ENCODE measurements at places on chromosomes 2 and 18.
A peak's percentile ranks its signal among the peaks of the same experiment; 100 is the strongest.

DNA sequence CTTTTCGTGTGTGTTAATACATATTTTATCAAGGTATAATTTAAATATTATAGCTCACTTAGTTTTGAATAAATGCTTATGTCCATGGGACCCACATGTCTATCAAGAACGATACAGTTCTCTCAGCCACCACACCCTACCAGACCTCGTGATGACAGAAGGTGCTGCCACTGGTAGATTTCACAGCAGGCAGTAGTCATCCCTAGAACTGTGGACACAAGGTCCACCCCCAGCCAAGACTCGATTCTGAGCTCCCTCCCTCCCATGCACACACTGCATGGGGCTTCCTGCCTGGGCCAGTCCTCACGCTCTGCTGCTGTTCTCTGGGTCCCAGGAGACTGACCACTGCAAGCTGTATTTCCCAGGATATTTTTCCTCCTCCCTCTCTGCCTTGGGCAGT, 26.5 kb upstream of the CREB1 start:
- DNase-seq = peak; percentile 47

DNA sequence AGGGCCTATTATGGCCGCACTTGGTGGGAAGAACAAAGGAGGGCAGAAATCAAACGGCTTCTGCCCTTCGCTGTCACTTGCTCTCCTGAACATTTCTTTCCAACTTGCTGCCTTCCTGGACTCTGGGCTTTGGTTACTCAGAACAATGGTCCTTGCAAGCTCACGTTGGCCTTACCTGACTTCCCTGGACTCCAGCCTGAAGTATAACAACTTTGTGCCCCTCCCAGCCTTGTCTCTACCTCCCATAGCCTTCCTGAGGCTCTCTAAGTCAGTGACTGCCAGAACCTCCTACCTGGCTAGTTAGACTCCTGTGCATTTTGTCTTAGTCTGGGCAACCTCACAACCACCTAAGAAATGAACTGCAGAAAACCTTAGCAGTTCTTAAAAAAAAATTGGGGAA, 30.2 kb upstream of the ITPRID2 start:
- DNase-seq = no peak

- no peak for DNase-seq
Observed at GRCh38 chr2:29249666-29250253, 134.5 kb downstream of the CLIP4 start.

GRCh38 chr18:77068321-77069312, 64.0 kb downstream of the MBP start:
- peak; percentile 73 for DNase-seq

DNA sequence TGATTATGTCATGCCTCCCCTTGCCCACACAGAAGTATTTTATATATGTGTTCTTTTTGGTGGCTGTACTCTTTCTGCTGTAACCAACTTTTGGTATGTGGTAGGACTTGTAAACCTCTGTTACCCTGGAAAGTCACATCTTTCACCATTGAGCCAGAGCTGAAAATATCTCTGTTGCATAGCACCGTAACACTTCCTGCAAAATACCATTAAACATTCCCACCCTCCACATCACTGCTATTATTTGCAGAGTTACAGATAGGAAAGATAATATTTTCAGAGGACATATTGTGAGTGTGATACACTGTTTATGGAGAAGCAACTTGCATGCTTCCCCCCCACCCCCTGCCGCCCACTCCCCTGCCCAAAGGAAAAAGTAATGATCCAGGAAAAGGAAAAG, 44.8 kb downstream of the CAB39 start:
- no peak for DNase-seq
